ENCODE measurements at places on chromosomes 7 and 10. TPM values are rescaled to one million over a fixed set of nuclear protein-coding genes. Genes with fewer than 3 reads are reported as not detected.

SOSTDC1 gene
- not detected for total RNA-seq

MCM10 gene
- 55.5 TPM for total RNA-seq

PIP gene
- total RNA-seq: not detected

ZNRF2 gene
- 14.4 TPM for total RNA-seq

CPA5 gene
- total RNA-seq: 0.90 TPM
